ENCODE measurements at places on chromosomes 6 and 20.
A peak's percentile ranks its signal among the peaks of the same experiment; 100 is the strongest.

DNA sequence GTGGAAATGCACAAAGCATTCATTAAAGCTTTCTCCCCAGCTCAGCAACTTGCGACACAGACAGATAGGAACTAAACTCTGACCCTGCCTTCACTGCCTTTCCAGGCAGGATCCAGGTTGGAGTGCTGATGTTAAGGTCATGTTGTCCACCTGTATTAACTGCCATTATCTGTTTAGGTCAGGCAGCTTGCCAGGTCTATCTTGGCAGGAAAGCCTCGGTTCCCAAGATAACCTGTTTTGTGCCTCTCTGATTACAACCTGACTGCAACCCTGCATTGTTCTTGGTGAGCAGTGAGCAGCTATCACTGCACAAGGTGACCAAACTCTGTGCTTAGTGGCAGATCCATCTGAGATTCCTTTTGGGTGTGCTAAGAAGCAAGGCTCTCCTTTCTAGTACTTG, 23.2 kb upstream of the ELOVL2 start:
- DNase-seq: no peak

DNA sequence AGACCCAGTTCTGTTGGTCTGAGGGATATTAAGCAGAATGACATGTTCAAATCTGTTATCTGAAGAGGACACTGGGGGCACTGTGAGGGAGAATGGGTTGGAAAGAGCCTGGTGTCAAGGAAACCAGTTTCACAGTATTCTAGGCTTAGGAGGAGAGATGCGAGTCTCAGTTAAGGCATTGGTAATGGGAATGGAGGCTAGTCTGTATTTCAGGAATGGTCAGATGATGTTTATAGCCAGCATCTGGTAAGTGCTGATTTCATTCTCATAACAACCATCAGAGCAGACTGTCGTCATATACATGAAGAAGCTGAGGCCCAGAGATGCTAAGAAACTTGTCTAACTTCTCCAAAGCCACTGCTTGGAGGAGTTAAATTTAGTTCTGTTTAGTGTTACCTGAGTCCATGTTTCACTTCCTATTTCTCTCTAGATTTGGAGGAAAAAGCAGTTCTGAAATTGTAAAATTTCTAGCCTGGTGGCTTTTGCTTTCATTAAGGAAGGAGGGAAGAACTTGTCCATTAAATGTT, 242.0 kb downstream of the ARID1B start:
- no peak for DNase-seq

DNA sequence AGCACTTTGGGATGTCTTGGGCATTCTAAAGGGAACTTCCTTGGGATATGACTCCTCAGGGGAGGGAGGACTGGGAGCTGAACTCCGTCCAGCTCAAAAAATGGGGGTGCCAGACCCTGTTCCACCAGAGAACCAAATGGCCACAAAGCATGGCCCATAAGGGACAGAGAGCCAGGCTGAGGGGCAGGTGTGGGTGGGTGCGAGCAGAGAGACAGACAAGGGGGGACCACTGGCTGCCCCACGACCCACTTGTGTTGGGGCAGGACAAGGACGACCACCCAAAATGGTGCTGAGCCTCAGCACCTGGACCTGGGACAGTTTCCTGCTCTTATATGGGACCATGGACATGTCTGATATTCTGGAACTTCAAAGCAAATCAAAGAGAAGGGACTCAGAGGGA, 148.2 kb upstream of the MLN start:
- no peak for DNase-seq

GRCh38 chr6:156719720-156720563, 57.2 kb upstream of the ARID1B start:
- DNase-seq: peak; percentile 96

GRCh38 chr6:108655806-108656651, 95.3 kb downstream of the FOXO3 start:
- no peak for DNase-seq

- no peak for DNase-seq
Measured at GRCh38 chr6:50824552-50824951, 5.9 kb downstream of the TFAP2B start.

DNA sequence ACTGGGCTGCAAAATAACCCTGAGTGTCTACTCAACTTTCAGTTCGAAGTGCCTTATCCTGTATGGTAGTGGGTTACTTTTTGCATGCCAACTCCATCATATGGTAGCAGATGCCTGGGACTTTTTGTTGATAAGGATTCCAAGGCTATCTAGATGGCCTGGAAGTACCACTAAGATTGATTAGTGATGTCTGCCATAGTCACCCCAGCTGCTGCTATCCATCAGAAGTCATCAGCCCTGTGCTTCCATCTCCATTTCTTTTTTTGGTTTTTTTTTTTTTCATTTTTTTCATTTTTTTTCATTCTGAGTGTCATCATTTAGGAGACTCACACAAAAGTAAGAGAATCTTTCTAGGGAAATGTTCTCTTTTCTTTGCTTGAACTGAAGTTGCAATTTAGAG, 217.4 kb upstream of the PLCB4 start:
- DNase-seq: no peak

GRCh38 chr20:10861090-10861489, 187.3 kb upstream of the JAG1 start:
- DNase-seq: peak; percentile 43

DNA sequence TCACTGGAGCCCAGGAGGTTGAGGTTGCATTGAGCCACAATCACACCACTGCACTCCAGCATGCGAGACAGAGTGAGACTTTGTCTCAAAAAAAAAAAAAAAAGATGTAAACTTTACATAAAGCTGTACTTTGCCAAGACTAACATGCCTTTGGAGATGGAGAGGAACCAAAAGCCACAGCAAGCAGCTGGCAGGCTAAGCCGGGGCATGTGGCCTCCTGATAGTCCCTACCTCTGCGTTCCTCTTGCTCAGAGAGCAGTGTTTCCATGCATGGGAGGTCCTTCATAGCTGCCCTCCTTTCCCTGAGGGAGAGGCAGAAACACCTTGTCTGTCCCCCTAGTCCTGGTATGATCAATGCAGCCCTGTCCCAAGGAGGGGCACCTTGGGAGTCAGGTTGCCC, 35.2 kb downstream of the SPATA2 start:
- no peak for DNase-seq

- DNase-seq: no peak
Measured at GRCh38 chr6:41675176-41675775, 37.0 kb downstream of the MDFI start.

- no peak for DNase-seq
Measured at GRCh38 chr6:159533016-159533415, 160.0 kb downstream of the SOD2 start.

GRCh38 chr6:104969785-104970581, 13.1 kb downstream of the LIN28B start:
- no peak for DNase-seq

DNA sequence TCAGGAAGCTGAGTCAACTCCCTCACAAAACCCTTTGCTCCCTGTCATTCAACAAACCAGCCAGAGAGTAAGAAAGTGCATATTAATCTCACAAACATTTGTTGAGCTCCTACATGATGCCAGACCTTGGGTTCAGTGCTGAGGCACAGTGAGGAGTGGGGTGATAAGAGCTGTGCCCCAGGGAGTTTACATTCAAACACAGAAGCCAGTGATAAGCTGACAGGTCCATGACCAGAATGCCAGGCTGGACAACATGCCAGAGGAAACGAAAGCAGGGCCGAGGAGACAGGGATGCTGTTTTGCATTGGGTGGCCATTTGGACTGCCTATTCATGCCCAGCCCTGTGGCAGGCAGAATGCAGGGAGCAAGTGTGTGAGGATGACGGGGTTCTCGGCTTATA, 76.7 kb downstream of the LRFN2 start:
- DNase-seq: no peak

DNA sequence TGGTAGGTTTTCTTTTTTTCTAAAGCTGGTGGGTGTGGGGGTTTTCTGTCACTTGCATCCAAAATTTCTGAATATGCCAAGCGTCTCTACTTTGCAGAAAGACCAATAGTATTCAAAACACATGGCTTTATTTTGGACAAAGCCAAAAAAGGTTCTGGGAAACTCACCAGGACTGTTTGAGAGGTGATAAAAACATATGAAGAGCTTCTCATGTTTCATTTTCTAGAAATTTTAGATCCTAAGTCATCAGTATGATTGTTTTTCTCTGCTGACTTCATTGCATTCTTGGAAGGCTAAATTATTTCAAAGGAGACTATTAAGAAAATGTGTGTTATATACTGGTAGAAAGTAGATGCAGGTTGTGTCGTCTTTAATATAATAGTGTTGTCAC, 51.3 kb downstream of the GCLC start:
- DNase-seq: no peak

DNA sequence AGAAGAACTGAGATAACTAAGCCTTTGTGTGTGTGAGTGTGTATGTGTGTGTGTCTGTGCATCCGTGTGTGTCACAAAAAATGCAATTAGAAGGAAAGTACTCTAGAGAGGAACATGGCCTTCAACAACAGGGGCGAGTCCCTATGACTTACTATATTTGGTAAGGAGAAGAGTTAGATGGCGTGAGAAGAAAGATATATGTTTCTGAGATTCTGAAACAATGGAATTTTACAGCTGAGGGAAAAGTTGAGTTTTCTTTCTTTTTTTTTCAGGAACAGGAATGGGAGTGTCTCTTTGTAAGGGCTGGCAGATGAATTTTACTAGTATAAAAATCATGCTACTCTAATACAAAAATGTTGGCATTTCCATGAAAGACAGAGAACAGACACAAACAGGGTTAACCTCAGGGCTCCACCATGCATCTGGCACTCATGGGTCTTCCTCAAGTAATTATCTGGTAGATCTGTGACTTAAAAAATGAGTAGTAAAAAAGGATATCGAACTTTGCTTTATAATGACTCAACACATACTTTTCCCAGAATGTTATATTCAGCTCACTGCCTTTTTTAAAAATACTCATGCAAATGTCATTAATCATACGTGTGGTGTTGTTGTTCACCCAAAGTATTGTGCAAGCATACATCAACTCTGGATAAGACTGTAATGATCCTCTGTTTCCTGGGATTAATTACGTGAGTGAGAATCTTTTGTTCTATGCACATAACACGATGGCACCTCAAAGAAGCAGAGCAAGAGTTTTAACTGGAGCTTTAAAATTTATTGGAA, 12.8 kb upstream of the SASH1 start:
- DNase-seq: peak; percentile 85

GRCh38 chr20:23874747-23875146, 4.8 kb downstream of the CST5 start:
- no peak for DNase-seq

- DNase-seq: no peak
Measured at GRCh38 chr6:101614774-101615173, 221.3 kb downstream of the GRIK2 start.

DNA sequence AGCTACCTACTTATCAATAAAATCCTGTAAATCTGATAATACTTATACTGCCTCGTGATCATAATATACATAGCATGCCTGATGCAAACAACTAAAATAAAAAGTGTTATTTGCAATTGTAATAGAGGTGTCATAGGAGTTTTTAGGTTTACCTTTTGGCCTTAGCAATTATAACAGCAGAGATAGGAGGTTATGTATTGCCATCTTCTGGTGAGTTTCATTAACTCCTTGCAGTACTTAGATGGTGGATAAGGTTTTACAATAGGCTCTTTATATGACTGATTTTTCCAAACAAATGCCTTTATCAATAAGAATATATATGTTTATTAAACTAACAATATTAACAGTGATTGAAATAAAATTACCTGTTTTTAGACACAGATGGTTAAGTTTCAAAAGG, 27.8 kb upstream of the MYCT1 start:
- peak; percentile 24 for DNase-seq

DNA sequence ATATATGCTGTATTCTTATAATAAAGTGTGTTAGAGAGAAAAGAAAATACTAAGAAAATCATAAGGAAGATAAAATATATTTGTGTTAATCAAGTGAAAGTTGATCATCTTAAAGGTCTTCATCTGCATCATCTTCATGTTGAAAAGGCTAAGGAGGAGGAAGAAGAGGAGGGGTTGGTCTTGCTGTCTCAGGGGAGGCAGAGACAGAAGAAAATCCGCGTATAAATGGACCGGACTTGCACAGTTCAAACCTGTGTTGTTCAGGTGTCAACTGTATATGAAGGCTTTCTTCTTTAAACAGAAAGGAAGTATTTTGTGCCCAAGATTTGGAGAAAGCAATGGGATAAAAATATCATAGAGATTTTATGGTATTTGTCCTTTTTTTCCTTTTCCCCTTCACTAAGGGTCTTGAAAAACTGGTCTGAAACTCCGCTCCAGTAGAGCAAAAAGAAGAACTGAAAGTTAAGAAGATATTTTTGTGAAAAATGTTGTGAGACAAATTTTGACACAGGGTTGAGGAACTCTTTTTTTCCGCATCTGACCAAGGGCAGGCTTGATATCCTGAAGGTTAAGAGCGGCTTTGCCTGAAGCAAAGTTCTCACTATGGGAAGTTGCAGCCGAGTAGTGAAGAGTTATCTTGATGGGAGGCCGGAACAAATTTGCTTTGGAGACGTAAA, 350.7 kb downstream of the LAMA2 start:
- no peak for DNase-seq

- DNase-seq: peak; percentile 16
Measured at GRCh38 chr20:36792422-36792821, 18.9 kb upstream of the DSN1 start.

GRCh38 chr6:130624046-130624445, 203.2 kb upstream of the SMLR1 start:
- DNase-seq: no peak

All from suppressor macrophage treated with lipopolysaccharide for 1 hour (primary cell).